ENCODE measurements at places on chromosomes 7 and 10.

DNA sequence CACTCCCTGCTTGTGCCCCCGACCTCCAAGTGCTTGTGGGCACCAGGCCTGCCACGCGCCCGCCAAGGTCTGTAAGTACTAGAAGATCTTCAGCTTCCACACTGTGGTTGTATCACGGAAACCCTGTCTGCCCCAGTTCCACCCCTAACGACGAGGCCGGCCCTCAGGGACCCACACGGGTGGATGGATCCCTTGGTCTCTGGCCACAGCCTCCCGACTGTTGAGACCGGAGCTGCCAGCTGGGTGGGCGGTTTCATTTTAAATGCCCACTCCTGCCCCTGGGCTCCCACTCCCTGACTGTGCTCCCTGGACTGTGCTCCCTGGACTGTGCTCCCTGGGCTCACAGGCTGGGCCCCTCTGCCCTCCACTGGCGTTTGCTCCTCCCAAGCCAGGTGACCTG is 50.1 kb downstream of the DPYSL4 start:
- no peak for DNase-seq

DNA sequence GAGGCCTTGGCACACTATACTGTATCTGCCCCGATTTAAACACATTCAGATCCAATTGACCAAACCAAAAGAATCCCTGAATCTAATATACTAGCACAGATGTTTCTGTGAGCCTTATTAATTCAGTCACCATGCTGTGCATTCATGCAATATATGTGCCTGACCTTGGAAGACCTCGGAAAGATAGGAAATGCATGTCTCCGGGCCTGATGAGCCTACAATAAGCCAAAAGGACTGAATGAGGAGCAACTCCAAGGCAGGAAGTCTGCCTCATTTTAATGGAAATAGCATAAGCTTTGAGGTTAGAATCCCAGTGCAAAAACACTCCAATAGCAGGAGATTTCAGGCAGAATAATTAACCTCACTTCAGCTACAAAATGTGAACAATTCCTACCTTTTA is 316.7 kb downstream of the LRRTM3 start:
- no peak for DNase-seq

GRCh38 chr10:44587488-44588318 is 202.8 kb upstream of the CXCL12 start:
- no peak for DNase-seq

- DNase-seq: no peak
Observed at GRCh38 chr10:70510904-70511303, 32.3 kb downstream of the PALD1 start.

DNA sequence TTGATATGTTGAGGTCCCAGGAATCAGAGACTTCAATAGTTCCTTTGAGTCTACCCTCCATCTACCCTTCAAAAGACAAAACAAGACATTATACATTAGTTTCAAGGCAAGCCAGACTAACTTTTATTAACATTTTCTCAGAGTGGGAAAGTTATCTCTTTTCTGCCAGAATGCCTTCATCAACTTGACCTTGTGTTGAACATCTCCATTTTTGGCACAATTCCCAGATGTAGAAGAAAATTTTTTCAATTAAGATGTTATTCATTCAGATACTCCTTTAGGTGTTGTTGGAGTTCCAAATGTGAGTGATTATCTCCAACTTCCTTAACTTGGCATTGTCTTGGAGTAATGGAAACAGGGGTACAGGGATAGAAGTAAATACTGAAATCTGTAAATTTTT is 59.1 kb downstream of the NRF1 start:
- DNase-seq: no peak

DNA sequence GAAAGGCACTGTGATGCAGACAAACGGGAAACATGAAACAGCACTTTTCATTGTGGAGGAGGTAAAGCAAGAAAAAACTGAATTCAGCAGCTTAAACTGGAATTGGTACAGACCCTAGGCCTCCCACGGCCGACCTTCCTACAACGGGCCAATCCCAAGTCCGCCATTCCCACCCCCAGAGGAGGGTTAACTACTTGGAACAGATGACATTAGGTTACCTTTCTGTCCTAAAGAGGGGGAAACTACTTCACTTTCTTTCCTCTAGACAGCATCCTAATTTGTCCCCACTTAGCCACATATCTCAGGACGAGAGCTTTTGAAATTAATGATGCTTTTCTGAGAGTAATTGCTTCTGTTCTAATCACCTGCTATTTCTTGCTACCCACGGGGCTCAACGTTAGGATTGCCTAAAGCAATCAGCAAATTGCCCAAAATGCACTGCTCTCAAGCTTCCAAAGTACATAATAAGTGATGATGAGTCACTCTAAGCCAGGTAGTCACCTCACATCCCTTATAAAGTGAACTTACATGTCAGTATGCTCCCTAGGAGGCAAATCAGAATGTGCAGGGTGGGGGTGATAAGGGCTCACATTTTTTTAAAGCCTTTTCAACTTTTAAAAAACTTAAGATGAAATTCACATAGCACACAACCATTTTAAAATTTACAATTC is 36.7 kb downstream of the LSM5 start:
- no peak for DNase-seq

- no peak for DNase-seq
Observed at GRCh38 chr10:72087392-72087968, 871 bp downstream of the SPOCK2 start.

DNA sequence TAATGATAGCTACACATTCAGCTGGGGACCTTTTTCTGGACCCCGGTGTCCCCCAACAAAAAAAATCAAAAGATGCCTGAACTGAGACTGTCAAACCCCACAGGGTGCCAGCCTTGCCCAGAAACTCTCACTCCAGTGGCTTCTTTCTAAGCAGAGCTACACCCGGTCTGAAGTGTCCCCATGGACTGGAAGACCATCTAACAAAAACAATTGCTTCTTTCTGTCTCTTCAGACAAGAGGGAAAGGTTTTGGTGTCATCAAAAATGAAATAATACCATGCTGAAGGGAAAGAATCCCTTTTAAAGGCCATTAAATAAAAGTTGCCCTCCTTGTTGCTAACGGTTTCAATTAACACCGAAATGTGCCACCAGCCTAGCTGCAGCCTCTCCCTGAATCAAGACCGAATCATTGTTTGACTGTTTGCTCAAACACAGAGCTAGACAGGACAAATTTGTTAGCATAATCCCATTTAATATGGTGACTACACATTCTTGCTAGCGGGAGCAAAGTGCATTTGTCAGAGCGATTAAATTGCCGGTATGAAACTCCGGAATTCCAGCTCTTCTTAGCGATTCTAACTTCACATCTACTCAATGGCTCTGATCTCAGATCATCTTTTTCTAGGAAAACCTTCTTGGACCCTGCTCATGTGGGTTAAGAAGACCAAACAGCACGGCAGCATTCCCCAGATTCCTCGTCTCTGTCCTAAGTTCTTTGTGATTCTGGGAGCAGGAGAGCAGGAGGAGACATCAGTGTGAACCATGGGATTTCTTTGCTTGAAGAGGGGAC is 397.5 kb upstream of the PRKCQ start:
- no peak for DNase-seq

GRCh38 chr7:21891291-21891690 is 54.4 kb downstream of the CDCA7L start:
- DNase-seq: no peak

DNA sequence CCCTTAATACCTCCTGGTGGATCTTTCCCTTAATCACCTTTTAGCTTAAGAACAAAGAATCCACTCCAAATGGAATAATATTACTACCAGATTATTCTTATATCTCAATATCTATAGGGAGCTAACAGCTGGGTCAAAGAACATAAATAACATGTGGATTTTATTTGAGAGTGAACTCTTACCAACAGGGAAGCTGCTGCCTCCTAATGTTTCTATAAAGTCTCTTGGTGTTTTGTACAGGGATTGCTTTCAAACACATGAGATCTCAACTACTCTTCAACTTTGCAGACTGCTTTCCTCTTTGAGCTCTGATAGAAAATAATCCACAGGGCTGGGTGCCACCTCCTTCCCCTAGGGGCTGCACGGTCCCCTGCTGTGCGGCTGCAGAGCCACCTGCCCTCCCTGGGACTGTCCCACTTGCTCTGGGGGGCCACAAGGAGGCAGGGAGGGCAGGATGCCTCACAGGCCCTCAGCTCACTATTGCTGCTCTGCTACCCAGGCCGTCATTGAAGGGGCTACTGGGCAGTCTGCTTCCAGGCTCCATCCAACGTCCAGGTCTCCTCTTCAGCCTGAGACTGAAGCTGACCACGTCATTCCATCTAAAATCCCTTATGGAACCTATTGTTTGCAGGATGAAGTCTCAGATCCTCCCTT is 191.2 kb downstream of the CXCL12 start:
- no peak for DNase-seq

GRCh38 chr10:129956286-129956670 is 7.8 kb downstream of the EBF3 start:
- DNase-seq: no peak

GRCh38 chr10:133190225-133190624 is 30.2 kb downstream of the KNDC1 start:
- DNase-seq: no peak

GRCh38 chr7:40965774-40966173 is 737.1 kb downstream of the INHBA start:
- no peak for DNase-seq

DNA sequence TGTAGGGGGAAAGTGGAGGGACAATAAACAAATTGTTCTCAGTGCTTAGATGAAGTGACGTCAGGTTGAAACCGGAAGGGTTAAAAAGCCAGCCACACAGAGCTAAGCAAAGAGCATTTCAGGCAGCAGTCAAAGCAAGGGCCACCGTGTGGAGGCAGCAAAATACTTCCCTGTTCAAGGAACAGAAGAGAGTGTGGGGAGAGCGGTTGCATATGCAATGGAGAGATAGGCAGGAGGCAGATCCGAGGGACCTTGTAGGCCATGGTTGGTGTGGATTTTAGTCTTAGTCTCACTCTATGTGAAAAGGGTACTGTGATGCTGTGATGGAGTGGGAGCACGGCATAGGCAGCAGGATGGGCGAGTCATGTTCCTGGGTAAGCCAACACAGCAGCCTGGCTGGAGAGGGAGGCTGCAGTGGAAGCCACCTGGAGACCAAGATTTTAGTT is 3.8 kb upstream of the STN1 start:
- DNase-seq: no peak

GRCh38 chr7:139526578-139527544 is 3.4 kb downstream of the CLEC2L start:
- peak; percentile 47 for DNase-seq

DNA sequence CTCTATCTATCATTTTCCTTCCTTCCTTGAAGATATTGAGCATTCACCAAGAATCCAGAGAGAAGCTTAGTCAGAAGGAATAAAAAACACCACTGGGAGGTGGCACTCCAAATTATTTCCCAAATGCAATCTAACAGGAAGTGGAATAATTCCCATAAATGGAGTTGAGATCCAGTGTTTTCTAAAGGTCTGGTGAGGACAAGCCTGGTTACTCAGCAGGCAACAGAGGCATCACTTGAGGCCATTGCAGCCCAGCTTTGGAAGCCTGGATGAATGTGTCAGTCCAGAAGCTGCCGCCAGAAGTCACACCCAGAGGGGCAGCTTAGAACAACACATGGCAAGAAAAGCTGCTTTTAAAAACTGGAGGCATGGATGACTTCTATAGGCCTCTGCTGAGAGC is 288.9 kb upstream of the KLF6 start:
- DNase-seq: peak; percentile 50

DNA sequence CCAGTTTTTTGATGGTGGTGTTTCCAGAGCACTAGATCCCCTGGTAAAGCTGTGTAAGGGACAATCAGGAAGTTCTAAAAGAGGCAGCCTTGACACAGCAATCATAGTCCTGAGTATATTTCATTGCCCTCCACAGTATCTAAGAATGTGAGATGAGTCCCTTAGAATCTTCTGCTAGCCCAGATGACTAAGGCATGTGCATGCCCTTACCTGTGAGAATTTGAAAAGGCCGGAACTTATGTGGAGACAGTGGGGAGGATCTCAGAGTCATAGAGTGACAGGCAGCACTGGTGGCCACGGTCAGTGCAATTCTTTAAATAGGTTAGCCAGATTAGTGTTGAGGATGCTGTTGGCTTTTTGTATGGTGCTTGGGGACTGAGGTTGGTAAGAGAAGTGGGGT is 361.4 kb upstream of the VSTM2A start:
- DNase-seq: no peak

GRCh38 chr10:129187331-129187730 is 279.7 kb upstream of the MGMT start:
- DNase-seq: no peak

- DNase-seq: no peak
Observed at GRCh38 chr10:97522071-97522470, 23.3 kb downstream of the UBTD1 start.

DNA sequence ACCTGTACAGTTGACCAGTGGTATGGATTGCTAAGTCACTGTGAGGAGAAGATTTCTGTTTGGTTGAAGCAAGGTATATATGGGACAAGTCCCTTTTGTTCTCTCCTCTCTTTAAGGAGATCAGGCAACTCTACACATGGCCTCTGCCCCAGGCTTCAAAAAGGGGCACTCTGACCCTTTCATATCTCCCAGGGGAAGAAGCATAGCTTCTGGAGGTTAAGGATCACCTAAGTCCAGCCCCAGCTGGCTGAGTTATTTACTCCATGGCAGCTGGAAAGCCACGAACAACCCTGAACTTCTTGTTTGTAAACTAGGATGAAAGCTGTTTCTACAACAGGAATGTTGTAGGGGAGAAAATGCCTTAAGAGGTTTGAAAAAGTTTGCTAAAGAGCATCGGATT is 129.2 kb upstream of the FEZF1 start:
- DNase-seq: no peak

- peak; percentile 17 for DNase-seq
Observed at GRCh38 chr10:114261076-114261475, 22.0 kb downstream of the VWA2 start.

DNA sequence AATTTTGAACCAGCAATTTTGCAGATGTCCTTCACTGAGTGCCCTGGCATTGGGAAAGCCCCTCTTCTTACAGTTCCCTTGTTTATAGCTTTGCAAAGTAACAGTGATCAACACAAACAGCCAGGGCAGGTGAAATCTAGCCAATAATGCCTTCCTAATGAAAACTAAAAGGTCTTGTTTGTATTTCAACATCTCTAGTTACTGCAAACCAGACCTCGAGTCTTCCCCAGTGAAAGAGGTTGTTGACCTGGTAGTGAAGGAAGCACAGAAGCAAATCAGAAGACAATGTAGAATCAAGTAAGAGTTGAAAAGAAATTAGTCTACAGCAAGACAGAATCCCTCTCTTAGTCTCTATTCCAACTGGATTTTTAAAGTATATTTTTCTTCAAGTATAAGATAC is 231.2 kb downstream of the SNX13 start:
- no peak for DNase-seq

- DNase-seq: peak; percentile 50
Observed at GRCh38 chr7:42692621-42693020, 219.2 kb downstream of the C7orf25 start.

GRCh38 chr7:1671594-1672451 is 1.7 kb downstream of the ELFN1 start:
- DNase-seq: no peak

DNA sequence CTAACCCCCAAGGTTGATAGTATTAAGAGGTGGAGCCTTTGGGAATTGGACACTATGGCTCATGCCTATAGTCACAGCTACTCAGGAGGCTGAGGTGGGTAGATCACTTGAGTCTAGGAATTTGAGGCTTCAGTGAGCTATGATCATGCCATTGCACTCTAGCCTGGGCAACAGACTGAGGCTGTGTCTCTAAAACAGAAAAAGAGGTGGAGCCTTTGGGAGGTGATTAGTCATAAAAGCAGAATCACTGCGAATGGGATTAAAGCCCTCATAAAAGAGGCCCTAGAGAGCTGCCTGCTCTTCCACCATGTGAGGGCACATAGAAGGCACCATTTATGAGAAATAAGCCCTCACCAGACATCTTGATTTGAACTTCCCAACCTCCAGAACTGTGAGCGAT is 81.9 kb downstream of the SKAP2 start:
- no peak for DNase-seq

Measured in amniotic stem cell (primary cell).